Stimulated activated CD8-positive, alpha-beta memory T cell treated with anti-CD3 and anti-CD28 coated beads, Interleukin-4, amount 100 ng/mL, for 1 hour (primary cell): ENCODE measurements at places on chromosomes 7 and 10.

DNA sequence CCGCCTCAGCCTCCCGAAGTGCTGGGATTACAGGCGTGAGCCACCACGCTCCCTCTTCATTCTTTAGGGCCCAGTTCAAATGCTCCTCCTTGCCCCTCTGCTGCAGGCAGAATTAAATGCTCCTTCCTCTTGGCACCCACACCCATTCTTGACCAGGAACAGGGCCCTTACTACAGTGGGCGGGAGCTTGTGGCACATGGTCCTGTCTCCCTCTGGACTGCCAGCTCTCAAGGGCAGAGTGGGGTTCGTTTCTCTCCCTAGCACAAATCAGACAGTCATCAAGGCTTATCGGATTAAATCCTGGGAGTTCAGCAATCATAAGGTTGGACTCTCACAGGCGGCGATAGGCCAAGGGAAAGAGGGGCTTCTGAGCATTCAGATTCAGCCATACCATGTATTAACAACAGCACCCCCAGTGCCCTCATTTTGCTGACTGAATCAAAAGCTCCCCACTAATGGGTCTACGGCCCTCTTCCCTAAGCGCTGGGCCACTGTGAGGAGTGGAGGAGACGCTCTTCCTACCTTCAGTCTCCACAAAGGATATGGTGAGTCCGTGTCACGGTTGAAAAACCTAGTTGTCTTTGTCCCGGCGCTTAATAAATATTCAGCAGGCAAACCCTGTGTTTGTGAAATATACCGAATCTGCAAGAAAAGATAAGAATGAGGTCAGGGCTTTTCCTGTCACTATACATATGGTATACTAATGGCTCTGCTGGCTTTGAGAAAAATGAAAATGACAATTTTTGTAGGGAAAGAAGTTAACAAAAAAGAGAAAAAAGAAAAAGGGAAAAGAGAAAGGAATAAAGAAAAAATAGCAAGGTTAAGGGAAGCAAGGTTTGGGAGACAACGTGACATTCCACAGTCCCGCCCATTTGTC is 107.4 kb downstream of the CLEC2L start:
- DNase-seq: no peak

GRCh38 chr10:122121059-122121458 is 132.1 kb downstream of the TACC2 start:
- DNase-seq: no peak

GRCh38 chr10:70923696-70924095 is 35.3 kb upstream of the PCBD1 start:
- no peak for DNase-seq

DNA sequence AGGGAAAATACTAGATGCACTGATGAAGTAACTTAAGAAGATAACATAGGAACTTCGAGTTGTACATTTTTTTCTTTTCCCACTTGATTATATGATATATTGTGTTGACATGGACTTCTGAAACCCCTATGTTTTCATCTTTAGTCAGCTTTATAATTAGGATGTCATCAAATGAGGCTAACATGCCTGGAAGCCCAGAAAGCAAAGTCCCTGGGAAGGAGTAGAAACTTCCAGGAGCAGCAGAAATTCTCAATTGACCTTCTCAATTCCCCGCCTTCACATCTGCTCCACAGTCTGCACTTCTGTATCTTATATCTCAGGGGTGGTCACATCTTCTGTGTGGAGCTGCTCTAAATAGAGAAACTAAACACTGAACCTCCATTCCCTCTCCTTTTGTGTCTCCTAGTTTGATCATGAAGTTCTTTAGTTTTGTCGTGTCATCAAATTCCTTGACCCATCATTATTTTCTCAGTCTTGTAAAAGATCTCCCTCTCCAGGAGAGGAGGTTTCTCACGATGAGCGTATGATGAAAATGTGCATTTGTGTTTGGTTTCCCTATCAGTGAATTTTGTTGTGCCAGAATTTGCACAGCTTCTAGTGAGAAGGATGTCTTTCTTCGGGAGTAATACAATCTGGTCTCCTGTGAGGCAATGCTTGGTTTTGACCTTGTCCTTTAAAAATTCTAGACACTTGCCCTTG is 303.3 kb downstream of the SUGCT start:
- no peak for DNase-seq

DNA sequence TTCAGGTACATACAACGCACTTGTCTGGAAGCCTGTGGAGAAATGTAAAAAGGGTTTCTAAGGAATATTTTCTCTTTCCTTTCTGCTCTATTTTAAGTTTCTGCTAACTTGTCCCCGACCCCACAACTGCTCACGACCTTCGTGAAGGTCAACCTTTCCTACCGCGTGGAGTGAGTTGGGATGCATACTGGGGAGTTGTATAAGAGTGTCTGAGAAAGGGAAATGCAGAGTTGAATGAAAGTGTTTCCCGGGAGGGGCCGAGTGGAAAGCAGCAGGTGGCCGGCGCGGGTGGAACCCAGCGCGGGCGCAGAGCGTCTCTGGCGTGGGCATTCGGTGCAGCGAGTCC is 17.9 kb upstream of the ACBD5 start:
- DNase-seq: no peak

GRCh38 chr7:102933763-102934162 is 21.0 kb downstream of the LRRC17 start:
- DNase-seq: no peak

DNA sequence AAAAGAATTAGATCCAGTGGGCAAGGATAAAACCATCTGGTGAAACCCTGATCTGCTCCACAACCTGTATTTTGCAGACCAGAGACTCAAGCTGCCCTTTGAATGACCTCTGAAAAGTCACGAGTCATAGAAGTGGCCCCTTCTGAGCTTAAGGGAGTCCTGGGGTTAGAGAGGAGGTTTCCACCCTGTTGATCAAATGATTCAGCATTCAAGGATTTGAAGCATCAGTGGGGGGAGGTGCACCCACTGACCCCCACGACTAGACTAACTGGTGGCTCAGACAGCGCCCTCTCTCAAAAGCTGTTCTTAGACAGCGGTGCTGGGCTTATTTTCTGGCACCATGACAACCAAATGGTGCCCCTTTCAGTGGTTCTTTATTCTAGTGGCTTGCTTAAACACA is 44.3 kb downstream of the PLCE1 start:
- no peak for DNase-seq

DNA sequence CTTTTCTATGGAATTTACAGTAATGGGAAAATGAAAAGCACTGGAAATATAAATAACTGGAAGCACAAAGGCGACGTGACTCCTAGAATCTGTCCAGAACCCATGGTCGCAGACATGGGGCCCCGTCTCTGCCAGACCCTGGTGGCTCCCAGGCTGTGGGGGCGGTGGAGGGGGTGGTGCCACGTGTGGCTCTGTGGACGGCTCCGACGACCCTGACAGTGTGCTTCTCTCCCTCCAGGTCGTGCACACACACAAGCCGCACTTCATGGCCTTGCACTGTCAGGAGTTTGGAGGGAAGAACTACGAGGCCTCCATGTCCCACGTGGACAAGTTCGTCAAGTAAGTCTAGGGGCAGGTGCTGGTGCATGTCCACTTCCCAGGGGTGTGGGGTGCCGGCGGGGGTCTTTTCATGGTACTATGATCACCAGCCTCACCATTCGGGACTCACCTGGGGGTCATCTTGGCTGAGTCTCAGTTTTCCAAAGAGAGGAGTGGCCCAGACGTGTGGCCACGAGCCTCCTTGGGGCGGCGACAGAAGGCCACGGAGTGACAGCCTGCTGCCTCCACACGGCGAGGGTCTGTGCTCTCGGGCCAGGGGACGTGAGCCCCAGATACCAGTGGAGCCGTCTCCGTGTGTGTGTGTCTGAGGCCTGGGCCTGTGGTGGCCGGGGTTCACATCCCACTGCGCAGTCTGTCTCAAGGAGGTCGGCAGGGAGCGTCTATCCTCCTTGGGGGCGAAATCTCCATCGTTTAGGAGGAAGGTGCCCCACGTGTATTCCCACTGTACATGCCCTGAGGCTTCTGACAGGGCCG is 108.2 kb downstream of the INPP5A start:
- no peak for DNase-seq

DNA sequence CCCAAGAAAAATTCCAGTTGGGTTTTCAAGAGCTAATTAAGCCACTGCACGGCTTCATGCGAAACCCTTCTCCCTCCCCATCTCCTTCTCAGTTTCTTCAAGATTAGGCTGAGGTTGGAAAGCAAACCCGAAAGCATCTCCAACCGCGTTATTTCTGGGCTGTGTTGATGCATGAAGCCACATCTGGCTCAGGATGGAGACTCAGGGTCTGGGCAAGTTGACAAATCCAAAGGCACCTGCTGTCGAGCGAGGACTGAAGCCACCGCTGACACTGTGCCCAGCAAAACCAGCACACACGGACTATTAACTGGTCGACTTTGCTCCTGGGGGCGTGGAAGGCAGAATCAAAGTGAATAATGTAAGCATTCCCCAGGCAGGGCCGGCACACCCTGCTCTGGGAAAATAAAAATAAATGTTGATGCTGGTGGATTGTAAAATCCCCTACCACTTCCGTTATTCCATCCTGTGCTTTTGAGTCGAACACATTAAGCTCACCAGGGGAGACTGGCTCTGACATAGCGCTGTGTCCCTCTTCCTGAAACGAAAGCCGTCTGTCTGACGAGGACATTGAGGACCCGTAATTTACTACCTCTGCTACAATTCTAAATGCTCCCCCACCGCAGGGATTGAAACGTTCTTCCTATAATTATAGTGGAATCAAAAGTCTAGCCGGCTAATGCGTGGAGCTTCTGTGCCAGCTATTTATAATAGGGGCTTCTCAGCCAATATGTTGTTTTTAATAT is 269.8 kb downstream of the ADARB2 start:
- no peak for DNase-seq

GRCh38 chr10:58050575-58050974 is 217.1 kb downstream of the IPMK start:
- DNase-seq: no peak

- DNase-seq: no peak
Observed at GRCh38 chr10:78407009-78407711, 373.5 kb downstream of the RPS24 start.

DNA sequence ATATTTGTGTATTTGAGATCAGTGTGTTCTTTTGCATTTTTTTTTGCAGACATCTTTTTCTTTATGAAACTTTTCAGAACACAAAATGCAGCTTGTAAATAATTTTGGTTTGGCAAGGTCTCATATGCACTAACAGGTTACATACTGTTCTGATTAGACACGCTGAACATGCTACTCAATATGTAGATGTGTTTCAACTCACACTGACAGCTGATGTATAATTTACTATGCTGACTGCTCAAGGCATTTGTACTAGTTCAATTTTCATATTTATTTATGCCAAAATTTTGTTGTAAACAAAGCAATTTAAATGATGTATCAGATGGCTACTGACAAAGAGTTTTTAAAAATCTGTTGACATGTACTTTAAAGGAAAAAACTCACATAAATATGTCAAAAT is 123.8 kb downstream of the TFEC start:
- no peak for DNase-seq

DNA sequence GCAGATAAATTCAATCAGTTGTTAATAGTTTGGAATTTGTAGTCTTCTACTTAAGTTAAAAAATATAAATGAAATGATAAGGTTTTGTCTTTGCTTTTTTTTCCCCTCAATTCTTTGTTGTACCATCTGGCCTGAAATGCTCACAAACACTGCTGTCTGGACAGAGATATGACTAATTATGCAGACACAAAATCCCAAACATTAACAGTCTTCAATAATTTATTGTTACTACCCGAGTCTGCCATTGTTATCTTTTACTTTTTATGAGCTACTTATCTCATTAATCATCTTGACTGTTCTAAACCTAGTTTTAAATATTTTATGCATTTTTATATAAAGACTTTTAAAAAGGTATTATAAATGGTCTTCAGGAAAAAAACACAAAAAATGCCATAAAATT is 64.7 kb upstream of the THSD7A start:
- no peak for DNase-seq

- no peak for DNase-seq
Observed at GRCh38 chr10:102988404-102989314, 70.6 kb downstream of the CNNM2 start.

- DNase-seq: no peak
Observed at GRCh38 chr7:91832493-91833045, 47.9 kb downstream of the MTERF1 start.

GRCh38 chr7:130228840-130229502 is 21.3 kb downstream of the SSMEM1 start:
- DNase-seq: no peak
